T follicular helper cell (primary cell): ENCODE measurements at places on chromosomes 11 and 22.
A peak's percentile ranks its signal among the peaks of the same experiment; 100 is the strongest.

GRCh38 chr11:46120346-46121300 lies 631 bp downstream of the PHF21A start:
- DNase-seq: peak; percentile 12

- no peak for DNase-seq
These were observed 45.5 kb downstream of the ADM start for GRCh38 chr11:10350334-10350733.

DNA sequence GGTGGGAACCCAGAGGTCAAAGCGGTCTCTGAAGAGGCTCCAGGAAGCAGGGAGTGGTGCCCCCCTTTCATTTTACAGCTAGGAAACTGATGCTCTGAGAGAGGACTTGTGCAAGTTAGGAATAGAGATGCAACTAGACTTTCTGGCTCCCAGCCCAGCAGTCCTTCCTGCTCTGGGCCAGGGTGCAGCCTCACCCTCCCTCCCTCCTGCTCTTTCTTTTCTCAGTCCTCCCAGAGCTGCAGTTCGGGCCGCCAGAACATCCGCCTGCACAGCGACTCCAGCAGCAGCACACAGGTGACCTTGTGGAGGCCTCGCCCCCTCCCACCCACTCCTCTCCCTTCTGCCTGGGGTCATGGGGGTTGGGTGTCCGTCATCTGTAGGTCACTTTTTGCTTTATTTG lies 51.5 kb downstream of the LHFPL7 start:
- DNase-seq: no peak

DNA sequence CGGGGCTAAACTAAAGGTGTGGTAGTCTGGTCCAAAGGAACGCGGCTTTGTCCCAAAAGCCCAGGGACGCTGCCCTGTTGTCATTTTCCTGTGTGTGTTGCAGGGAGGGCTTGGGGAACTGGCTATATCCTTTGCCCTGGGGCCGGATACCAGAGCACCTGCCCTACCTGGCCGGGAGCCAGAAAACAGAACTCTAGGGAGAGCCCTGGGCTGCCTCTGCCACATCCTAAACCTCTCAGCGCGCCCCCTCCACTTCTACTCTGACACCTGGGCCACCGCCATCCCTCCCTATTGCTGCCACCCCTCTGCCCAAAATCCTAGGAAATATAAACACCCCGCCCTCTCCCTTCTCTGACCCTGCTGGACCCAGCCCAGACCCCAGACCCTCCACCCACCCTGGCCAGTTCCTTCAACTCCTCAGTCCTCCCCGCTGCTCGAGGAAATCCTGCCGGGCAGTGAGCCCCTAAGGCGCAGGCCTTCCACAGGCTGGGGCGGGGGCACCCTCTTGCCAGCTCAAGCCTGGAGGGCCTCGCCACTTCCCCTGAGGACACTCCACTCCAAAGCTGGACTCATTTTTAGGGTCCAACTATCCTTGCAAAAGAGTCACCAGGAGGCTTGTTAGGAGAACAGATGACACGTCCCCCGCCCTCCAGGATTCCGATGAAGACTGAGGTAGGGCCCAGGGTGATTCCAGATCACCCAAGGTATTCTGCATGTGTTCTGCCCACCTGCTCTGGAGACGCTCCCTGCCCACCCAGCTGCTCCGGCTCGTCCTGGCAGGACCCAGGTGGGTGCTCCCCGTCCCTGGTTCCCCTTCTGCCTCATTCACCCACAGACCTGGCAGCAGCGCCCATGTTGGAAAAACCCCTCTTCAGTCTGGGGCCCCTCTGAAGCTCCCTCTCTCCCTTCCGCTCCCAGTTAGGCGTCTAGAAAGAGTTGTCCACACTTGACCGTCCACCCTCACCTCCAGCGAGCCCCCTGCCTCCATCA lies 12.2 kb downstream of the KCTD17 start:
- no peak for DNase-seq

DNA sequence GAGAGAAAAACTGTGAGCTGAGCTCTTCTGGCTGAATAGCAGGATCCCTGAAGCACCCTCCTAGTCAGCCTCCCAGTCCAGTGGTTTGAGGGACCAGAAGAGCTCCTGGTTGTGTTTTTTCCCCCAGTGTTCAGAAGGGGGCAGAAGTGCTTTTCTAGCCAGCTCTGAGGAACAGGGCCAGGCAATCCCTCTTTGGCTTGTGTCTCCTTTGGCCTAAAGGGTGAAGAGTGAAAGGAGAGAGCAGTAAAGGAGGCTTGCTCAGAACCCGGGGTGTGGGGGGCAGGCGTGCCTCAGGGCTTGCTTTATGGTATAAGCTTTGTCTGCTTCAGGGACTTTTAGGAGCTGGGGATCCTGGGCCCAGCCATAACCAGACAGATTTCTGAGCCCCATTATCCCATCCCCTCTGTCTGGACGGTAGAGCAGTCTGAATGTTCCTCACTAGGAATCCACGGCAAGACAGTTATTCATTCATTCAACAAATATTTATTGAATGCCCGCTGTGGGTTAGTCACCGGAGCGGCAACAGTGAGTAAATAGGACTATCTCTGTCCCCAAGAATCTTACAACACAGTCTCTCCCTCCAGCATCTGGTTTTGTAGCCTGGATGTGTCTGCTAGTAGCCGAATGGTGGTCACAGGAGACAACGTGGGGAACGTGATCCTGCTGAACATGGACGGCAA lies 14.5 kb downstream of the ACP2 start:
- DNase-seq: no peak

DNA sequence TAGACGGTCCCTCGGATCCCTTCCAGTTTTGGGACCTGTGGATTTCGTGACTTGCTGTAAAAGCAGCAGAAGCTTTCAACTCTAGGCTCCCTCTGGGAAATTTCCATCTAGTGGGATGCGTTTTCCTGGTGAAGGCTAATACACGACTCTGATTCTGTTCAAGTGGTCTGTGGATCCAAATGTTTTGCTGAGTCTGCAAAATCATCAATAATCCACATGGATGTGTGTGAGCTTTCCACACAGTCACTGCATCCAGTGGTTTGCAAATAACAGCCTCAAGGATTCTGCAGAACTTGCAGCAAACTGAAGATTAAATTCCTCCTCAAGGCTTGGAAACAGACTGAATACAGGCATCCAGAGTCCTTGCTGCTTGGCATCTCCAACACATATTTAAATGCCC lies 12.2 kb upstream of the DDB2 start:
- no peak for DNase-seq

DNA sequence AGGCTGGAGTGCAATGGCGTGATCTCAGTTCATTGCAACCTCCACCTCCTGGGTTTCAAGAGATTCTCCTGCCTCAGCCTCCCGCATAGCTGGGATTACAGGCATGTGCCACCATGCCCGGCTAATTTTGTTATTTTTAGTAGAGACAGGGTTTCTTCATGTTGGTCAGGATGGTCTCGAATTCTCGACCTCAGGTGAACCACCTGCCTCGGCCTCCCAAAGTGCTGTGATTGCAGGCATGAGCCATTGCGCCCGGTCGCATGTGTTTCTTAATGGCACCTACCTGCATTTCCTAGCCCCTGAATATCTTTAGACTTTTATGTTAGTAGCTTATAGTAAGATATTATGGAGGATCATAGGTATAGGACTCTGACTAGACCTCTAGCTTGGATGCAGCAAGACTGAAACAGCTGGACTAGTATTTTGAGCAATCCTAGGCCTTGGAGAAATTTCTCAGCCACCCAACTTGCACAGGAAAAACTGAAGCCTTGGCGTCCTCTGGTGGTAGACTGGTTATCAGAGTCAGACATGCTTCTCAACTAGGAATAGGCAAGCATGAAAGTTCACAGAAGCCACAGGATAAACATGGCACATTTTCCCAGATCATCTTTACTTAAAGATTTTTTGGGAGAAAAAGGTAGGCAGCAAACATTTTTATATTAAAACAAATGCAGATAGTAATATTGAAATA lies 22.7 kb upstream of the C1QTNF4 start:
- no peak for DNase-seq

DNA sequence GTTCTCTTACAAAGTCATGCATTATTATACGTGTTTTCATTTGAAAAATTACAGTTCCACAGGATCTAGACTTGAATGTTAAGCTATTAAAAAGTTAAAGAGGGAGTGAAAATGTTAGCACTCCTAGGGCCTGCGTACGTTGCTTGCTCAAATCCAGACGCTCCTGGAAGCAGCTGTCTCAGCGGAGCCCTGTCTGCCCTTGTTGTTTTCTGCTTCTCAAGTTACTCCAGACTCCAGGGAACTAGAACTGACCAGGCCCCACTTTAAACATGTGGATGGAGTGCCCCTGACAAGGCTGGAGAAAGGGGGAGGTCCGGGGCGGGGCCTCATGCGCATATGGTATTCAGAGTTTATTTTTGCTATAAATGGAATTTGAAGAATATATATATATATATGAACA lies 9.6 kb downstream of the PARVB start:
- no peak for DNase-seq

DNA sequence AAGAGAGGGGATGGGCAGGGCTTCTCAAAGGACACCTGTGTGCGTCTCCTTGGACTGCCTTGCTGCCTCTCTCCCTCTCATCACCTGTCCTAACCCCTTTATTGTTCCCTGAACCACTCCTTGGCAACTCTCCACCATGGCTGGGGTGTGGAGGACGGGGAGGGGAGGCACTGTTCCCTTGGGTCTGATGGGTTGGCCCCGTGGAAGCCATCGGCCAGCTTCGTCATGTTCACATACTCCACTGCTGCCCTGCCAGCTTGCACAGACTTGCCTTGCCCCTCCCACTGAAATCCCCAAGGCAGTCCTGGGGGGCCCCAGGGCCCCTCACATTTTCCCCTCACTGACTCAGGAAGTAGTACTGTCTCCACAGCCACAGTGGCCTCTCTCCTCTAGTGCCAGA lies 36.1 kb upstream of the LRRC32 start:
- DNase-seq: no peak

DNA sequence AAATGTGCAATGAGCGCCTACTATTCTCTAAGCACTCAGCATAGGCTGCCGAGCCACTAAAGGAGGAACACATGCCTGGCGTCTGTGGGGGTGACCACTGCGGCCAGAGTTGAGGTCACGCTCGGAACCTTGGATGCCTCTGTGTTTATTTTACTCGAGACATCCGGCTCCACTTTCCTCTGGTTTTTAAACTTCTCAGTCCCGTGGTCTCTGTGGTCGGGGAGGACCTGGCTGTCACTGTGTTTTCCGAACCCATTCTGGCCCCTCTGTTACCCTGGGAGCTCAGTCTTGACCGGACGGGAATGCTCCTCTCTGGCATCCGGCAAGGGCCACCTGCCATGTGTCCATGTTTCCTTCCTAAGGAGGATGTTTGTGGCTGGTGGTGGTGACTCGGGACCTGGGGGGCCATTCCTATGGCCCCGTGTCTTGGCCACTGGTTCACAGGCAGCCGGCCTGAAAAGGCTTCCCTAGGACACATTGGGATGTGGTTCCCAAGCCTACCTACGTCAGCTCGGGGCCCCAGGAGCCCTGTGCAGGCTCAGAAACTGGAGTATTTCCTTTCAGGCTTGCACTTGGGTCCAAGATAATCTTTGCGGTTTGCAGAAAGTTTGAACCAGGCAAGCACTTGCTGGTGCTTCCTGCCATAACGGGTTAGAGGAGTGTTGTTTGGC lies 46.7 kb upstream of the PARVG start:
- DNase-seq: no peak

- DNase-seq: no peak
These were observed 976.3 kb upstream of the FAT3 start for GRCh38 chr11:91248199-91248807.

GRCh38 chr11:132131961-132132360 lies 761.5 kb downstream of the NTM start:
- no peak for DNase-seq

DNA sequence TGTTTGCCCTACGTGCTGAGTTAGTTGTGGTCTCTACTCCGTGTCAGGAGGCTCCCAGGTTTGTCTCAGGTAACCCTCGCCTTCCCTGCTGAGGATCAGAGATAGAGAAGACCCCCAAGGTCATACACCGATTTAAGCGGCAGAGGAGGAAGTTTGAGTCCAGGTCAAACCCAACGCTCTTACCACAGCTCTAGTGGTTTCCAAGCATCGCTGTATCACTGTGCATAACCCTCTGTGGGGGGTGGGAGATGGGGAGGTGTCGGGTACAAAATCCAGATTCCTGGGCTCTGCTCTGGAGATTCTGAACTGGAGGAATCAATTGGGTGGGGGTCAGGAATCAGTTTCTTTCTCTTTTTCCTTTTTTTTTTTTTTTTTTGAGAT lies 627 bp downstream of the DNAJC4 start:
- no peak for DNase-seq

DNA sequence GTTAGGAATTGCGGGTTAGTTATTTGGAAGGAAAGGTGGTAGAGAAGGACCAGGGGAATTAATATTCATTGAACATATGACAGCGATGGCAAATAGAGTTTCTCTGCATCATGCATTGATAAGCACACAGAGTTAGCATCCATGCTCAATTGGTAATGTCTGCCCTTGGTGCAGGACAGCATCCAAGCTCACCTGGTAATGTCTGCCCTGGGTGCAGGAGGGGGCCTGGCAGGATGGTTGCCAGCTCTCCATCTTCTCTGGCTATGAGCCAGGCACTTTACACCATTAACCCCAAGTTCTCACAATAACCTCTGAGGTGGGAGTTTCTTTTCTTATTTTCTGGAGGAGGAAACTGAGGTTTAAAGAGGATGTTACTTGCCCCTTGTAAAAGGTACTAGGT lies 50.4 kb upstream of the RBFOX2 start:
- no peak for DNase-seq

- no peak for DNase-seq
These were observed 74.0 kb upstream of the SEPTIN5 start for GRCh38 chr22:19640306-19640705.

GRCh38 chr11:125959511-125959910 lies 13.7 kb downstream of the VSIG10L2 start:
- DNase-seq: no peak

GRCh38 chr22:42446151-42446550 lies 13.9 kb upstream of the NFAM1 start:
- no peak for DNase-seq

- no peak for DNase-seq
These were observed 34.1 kb downstream of the SGSM3 start for GRCh38 chr22:40404251-40405177.

- DNase-seq: no peak
These were observed 8.9 kb downstream of the SIDT2 start for GRCh38 chr11:117187428-117187798.

DNA sequence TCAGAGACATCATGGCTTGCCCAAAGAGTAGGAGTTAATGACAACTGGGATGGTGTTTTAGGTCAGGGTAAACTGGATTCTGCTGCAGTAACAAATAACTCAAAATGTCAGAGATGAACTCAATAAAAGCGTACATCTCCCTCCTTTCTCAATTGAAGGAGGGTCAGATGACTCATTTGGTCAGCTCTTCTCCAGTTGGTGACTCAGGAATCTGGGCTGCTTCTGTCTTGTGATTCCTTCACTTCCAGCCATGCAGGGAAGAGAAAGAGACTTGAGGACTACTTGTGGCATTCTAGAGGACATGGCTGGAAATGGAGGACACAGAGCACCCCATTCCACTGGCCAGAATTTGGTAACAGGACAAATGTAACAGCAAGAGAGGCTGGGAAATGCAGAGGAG lies 3.2 kb upstream of the SYT13 start:
- no peak for DNase-seq
